ENCODE measurements at places on chromosomes 1 and 21.

GRCh38 chr1:160149233-160149632, 2.2 kb upstream of the ATP1A4 start:
- peaks cover 10% of the 10 kb centered on the region for H3K4me1 ChIP-seq
- H3K4me3 ChIP-seq = no peak overlapping the region
- H3K36me3 ChIP-seq = no peaks in the 10 kb centered on the region
- DNase-seq = no peak
- H3K27ac ChIP-seq = no peak overlapping the region

GRCh38 chr21:45467221-45467779, 62.3 kb downstream of the COL18A1 start:
- H3K4me1 ChIP-seq = peaks cover 27% of the 10 kb centered on the region
- DNase-seq = no peak
- no peaks in the 10 kb centered on the region for H3K36me3 ChIP-seq
- H3K4me3 ChIP-seq = no peak overlapping the region

DNA sequence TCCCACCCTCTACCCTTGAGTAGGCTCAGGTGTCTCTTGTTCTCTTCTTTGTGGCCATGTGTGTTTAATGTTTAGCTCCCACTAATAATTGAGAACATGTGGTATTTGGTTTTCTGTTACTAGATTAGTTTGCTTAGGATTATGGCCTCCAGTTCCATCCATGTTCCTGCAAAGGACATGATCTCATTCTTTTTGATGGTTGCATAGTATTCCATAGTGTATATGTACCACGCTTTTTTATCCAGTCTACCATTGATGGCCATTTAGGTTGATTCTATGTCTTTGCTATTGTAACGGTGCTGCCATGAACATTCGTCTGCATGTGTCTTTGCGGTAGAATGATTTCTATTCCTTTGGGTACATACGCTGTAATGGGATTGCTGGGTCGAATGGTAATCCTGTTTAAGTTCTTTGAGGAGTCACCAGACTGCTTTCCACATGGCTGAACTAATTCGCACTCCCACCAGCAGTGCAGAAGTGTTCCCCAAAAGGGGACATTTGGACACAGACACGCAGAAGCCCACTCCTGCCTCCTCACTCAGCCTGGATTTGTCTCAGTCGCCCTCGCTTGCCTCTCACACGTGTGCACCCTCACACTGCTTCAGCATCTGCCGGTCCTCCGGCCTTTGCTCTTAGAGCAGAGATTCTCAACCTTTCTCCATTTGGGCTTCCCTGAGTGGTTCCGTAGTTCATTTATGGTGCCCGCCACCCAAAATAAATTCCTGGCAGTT, 3.7 kb downstream of the MX2 start:
- peaks cover 30% of the 10 kb centered on the region for H3K4me1 ChIP-seq
- no peak overlapping the region for H3K27ac ChIP-seq
- no peak overlapping the region for H3K4me3 ChIP-seq
- no peak for DNase-seq

- no peak overlapping the region for H3K4me3 ChIP-seq
- H3K36me3 ChIP-seq = no peaks in the 10 kb centered on the region
- H3K4me1 ChIP-seq = peaks cover 9% of the 10 kb centered on the region
Observed at GRCh38 chr21:15240848-15241247, 176.0 kb upstream of the NRIP1 start.

DNA sequence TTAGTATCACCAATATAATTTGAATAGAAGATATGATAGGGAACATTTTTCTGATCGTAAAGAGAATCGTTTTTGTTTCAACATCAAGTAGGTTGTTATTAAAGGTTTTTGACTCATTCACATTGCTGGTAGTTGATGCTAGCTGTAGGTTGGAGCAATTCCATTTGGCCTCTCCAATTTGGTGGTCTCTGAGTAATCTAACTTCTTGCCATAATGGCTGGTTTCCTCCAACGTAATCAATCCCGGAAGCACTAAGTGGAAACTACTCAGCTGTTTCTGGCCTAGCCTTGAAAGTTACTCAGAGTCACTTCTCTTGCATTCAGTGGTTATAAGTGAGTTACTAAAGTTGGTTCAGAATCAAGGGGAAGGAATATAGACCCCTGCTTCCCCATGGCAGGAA, 26.0 kb downstream of the RCOR3 start:
- H3K27ac ChIP-seq = no peak overlapping the region
- H3K27me3 ChIP-seq = no peaks in the 10 kb centered on the region
- peaks cover 22% of the 10 kb centered on the region for H3K36me3 ChIP-seq
- DNase-seq = no peak

DNA sequence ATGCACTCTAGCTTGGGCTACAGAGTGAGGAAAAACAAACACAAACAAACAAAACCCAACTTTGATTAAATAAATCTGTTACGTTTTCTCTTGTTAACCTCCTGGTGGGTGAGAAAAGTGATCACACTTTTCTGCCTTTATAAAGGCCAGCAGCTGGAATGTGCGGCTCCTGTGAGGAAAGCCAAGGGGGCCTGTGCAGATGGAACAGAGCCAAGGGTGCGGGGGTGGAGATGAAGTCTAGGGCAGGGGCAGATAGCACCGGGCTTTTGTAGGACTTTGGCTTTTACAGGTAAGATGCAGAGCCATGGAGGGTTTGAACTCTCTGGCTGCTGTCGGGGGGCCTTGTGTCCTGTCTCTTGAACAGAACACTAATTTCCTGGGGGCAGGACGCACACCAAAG, 40.7 kb upstream of the GPR37L1 start:
- H3K27me3 ChIP-seq = no peaks in the 10 kb centered on the region
- H3K4me3 ChIP-seq = no peak overlapping the region
- DNase-seq = no peak
- no peaks in the 10 kb centered on the region for H3K36me3 ChIP-seq
- H3K4me1 ChIP-seq = no peaks in the 10 kb centered on the region

GRCh38 chr1:34787461-34788420, 5.1 kb upstream of the GJA4 start:
- no peak overlapping the region for H3K27ac ChIP-seq
- no peaks in the 10 kb centered on the region for H3K36me3 ChIP-seq
- H3K4me3 ChIP-seq = no peak overlapping the region

DNA sequence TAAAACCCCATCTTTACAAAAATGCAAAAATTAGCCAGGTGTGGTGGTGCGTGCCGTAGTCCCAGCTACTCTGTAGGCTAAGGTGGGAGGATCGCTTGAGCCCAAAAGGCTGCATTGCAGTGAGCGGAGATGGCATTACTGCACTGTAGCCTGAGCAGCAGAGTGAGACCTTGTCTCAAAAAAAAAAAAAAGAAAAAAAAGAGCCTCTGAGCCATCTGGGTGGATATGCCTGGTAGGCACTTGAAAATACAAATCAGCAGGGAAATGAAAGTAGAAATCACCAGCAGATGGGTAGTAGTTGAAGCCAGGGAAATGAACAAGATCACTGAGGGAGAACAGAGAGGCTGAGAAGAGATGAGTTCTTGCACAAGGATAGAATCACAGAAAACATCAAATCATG, 131.0 kb upstream of the HMCN1 start:
- no peak overlapping the region for H3K27ac ChIP-seq
- no peaks in the 10 kb centered on the region for H3K27me3 ChIP-seq
- H3K4me3 ChIP-seq = no peak overlapping the region
- no peak for DNase-seq

GRCh38 chr1:185917646-185918045, 183.5 kb downstream of the HMCN1 start:
- no peak for DNase-seq
- no peak overlapping the region for H3K4me3 ChIP-seq
- H3K27me3 ChIP-seq = no peaks in the 10 kb centered on the region
- no peaks in the 10 kb centered on the region for H3K36me3 ChIP-seq
- H3K4me1 ChIP-seq = no peaks in the 10 kb centered on the region

DNA sequence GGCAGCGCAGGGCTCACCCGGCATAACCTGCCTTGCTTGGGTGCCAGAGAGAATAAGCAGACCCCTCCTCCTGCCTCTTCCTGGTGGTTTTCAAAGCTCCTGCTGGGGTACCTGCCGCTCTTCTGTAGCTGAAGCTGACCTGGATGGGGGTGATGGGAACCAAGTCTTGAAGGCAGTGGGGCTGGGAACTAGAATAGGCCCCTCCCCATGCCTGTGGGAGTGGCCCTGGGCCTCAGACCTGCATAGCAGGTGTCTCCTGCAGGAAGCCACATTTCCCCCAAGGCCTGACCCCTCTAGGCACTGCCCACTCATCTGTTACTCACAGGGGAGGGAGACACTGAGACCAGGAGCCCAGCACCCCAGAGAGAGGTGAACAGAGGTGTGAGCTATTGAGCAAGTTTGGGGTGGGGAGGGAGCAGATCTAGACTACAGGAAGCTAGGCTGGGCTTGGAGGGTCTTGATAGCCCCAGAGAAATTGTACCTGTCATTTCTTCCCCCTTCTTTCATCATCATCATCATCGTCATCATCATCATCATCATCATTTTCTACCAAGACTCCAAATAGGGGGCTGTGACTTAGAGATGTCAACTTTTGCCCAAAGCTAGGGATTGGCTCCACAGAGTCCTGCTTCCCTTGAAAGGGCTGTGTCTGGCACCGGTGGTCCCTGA, 10.1 kb downstream of the PADI1 start:
- no peaks in the 10 kb centered on the region for H3K36me3 ChIP-seq
- H3K27ac ChIP-seq = no peak overlapping the region
- H3K4me1 ChIP-seq = peaks cover 12% of the 10 kb centered on the region

DNA sequence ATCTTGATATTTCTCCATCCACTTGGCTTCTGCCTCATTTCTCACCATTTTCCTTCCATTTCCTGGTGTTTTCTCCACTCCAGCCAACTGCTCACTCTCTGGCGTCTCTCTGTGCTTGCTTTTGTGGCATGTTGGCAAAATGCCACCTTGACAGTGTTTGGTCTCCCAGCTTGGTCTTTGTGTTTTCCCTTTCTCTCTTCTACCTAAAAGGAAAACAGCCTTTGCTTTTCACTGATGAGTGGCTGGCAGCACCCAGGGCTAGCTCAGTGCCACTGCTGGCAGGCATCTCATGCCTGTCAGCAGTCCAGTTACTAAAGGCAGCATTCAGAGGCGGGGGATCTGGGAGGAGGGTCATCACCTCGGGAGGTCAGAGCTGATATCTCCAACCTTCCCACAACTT, 55.3 kb upstream of the DSCAM start:
- H3K4me1 ChIP-seq = peaks cover 14% of the 10 kb centered on the region
- H3K4me3 ChIP-seq = no peak overlapping the region
- DNase-seq = no peak
- H3K27ac ChIP-seq = no peak overlapping the region

DNA sequence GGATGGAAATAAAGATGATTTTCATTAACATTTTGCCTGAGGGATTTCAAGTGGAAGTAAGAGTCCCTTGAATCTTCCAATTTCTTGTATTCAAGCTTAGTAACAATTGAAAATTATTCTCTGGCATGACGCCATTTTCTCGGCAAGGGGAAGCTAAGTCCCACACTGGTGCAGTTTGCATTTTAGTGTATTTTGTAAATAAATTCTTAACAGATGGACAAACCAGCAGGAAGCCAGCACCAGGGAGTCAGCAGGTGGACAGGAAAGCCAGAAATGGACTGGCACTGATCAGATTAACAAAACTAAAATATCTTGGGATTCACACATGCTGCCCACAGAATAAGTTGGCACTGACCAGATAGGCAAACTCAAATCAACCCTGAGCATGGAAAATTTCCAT, 311.3 kb downstream of the LRRIQ3 start:
- H3K27me3 ChIP-seq = no peaks in the 10 kb centered on the region
- no peaks in the 10 kb centered on the region for H3K36me3 ChIP-seq
- no peak for DNase-seq
- H3K27ac ChIP-seq = no peak overlapping the region

DNA sequence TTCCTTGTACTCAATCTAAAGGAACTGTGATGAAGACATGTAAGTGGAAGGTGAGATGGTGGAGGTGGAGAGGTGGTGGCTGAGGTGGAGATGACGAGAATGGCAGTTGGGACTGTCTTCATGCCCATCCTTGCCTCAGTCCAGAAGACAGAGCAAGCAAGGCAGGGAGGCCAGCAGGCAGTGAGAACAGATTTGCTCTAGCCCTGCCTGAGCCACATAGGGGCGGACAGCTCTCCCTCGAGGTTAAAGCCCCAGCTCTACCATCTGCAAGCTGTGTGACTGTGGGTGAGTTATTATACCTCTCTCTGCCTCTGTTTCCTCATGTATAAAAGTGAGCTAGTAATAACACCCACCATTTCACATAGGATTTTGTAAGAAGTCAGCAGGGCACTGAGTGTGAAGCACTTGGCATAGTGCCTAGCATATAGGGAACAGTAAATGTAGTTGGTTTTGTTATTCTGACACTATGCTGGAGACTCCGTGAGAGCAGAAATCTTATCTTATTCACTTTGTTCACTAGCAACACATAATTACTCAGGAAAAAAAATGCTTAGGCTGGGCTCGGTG, 4.8 kb upstream of the FAM110D start:
- no peak for DNase-seq
- H3K4me1 ChIP-seq = no peaks in the 10 kb centered on the region
- H3K4me3 ChIP-seq = no peak overlapping the region
- H3K27me3 ChIP-seq = peaks cover 16% of the 10 kb centered on the region
- H3K36me3 ChIP-seq = no peaks in the 10 kb centered on the region
- H3K27ac ChIP-seq = no peak overlapping the region

DNA sequence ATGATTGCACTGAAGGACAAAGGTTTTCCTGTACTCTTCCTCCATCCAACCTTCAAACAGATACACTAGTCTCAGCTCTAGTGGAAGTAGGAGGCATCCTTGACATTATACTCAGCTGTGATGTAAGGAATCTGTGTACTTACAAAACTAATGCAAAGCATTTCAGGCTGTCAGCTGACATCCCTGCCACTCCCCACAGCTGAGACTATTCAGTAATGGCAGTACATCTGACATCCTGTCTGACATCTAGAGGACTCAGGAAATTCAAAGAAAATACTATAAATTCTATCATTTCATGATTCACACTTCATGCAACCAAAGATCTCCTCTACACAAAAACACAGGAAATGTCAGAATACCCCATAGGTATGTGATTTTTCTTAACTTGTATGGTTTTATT, 325.8 kb downstream of the SMYD3 start:
- no peaks in the 10 kb centered on the region for H3K4me1 ChIP-seq
- no peak overlapping the region for H3K4me3 ChIP-seq
- no peaks in the 10 kb centered on the region for H3K27me3 ChIP-seq

DNA sequence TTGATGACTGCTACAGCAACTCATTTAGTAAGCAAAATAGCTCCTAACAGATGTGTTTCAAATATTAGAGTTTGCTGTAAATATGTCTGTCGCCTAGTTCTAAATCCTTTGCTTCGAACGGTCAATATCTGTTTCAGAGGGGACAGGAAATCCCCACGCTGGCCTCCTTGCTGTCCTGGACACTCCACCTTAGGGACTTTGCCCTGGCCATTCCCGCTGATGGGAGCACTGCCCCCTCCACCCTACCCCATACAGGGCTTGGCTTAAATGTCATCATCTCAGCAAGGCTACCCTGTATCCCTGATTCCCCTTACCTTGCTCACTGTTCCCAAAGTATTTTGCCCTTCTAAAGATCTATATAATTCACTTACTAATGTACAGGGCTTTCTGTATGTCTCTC, 86.1 kb upstream of the HIVEP3 start:
- H3K4me3 ChIP-seq = no peak overlapping the region
- H3K4me1 ChIP-seq = no peaks in the 10 kb centered on the region
- H3K27me3 ChIP-seq = no peaks in the 10 kb centered on the region
- no peaks in the 10 kb centered on the region for H3K36me3 ChIP-seq
- no peak for DNase-seq
- H3K27ac ChIP-seq = no peak overlapping the region
